CD8-positive, alpha-beta memory T cell (primary cell): ENCODE measurements at places on chromosomes 16 and 17.

GRCh38 chr16:54422159-54422558, 135.6 kb upstream of the IRX3 start:
- no peak for DNase-seq

GRCh38 chr16:49593424-49594040, 219.9 kb downstream of the C16orf78 start:
- DNase-seq, result no peak

DNA sequence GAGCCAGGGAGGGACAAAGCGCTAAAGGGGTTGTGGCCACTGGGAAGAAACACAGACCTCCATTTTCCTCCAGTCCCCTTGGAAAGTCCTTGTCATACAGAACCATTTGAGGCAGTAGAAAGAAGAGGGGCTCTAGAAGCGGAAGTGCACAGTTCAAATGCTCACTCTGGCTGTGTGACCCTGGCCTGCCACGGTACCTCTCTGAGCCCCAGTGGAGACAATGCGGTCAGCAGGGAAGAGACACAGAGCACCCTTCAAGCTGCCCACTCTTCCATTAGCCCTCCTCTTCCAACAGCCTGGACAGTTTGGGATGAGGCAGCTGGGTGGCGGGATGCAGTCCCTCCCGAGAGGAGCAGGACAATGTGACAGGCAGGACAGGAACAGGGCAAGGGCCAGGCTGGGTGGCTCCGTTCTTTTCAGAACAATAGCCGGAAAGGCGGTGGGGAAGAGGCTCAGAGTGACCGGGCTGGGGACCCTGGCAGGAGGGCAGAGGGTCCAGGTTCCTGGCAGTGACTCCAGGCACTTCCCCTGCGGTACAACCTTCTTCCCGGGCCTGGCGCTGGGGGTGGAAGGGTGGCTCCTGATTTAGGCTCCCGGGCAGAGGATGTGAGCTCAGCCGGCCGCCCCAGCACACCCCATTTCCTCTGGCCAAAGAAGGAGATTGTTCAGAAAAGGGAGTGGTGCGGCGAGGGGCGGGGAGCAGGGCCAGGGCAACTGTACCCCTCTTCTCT, 5.6 kb downstream of the CASKIN2 start:
- no peak for DNase-seq

DNA sequence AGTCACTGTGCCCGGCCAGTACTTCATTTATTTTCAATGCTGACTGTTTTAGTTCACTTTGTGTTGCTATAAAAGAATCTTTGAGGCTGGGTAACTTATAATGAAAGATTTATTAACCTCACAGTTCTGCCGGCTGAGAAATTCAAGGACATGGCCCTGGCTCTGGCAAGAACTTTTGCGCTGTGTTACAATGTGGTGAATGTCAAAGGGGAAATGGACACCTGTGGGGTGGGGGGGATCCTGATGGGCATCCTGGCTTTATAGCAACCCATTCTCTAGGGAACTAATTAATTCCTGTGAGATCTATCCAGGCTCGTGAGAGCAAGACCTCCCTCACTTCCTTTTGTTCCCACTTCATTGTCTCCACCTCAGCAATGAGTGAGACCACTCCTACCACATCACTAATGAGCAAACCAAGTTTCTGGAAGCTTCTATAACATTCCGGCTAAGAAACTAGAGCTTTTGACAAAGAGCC, 17.1 kb upstream of the CDH3 start:
- DNase-seq, result no peak

DNA sequence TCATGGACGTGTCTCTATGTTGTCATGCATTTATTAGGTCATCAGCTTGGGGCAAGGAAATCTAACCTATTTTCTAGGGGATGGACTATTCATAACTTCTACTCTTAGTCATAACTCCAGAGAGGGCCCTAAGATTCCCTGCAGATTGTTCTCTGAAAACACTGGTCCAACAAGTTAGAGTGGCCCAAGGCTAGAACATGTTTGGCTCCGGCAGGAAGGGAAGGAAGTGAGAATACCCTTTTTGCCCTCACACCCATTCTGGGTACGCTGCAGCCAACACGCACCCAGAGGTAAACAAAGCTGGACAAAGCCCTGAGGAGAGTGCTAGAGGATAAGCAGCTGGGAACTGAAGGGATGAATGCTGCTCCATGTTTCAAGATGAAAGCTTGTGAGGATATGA, 9.9 kb downstream of the C16orf86 start:
- no peak for DNase-seq

GRCh38 chr16:85543536-85543935, 69.6 kb upstream of the GSE1 start:
- no peak for DNase-seq

DNA sequence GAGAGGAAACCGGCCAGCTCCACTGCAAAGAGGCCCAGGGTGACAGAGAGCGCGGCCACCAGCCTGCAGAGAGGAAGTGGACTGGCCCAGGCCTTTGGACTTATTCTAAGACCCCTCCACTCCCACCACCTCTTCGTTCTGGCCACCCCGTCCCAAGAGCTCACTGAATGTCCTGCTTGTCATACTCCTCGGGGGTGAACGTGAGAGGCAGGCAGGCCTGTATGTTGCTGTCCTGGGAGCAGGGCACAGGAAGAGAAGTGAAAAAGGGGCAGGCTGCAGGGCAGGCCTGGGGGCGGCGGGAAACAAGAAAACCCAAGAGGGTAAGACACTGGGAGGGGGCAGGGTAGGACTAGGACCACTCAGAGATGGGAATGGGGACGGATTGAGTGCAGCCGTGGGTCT, 384 bp downstream of the TMEM107 start:
- no peak for DNase-seq

GRCh38 chr16:886084-886543, 84.7 kb downstream of the LMF1 start:
- DNase-seq, result peak; percentile 41

DNA sequence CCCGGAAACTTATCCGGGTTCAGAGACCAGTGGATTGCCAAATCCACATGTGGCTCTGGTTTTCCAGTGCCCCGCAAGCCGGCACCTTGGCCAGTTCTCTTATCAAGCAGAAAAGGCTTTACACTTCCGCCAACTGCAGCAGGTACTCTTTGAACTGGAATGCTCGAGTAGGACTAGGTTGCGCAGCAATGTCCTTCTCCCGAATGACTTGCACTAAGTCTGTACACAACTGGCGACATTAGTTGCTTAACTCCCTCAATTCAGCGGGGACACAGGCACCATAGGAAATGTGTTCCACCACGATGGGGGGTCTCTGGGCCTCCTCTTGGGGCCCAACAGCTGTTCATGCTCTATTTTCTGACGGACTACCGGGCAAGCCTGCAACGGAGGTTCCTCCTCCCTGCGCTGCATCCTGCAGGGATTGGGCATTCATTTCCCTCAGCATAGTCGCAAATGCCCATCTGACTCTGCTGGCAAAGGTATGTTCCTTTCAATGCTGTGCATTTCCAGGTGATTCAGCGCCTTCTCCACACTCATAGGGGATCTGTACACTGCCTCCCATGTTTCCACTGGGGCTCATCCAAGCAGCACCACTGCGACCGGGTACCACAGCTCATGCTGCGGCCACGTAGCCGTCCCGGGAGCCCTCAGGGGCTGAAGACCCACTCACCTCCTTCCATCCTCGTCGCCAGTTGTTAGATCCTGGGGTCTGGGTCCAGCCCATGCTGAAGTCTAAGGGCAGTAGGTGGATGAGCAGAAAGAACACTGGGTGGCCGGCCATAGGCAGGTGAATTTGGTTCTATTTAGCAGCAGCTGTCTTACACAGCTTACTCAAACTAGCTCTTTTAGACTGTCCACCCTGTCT, 34.2 kb upstream of the APPBP2 start:
- no peak for DNase-seq

DNA sequence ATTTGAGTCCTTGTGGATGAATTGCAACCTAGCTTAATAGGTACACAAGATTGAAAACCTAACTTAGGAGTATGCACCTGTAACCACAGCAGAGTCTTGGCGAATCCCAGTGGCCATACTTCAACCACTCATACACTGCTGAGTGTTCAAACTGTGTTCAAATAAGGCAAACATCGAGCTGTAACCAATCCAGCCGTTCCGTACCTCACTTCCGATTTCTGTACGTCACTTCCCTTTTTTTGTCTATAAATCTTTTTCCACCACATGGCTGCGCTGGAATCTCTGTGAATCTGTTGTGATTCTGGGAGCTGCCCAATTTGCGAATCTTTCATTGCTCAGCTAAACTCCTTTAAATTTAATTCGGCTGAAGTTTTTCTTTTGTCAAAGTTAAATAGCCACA, 190.6 kb downstream of the MAF start:
- DNase-seq, result no peak

GRCh38 chr16:49560004-49560830, 186.6 kb downstream of the C16orf78 start:
- DNase-seq, result no peak

- no peak for DNase-seq
These were observed 9.6 kb upstream of the MINK1 start for GRCh38 chr17:4823373-4824089.

- DNase-seq, result peak; percentile 56
These were observed 3.8 kb upstream of the TAC4 start for GRCh38 chr17:49851387-49852291.

DNA sequence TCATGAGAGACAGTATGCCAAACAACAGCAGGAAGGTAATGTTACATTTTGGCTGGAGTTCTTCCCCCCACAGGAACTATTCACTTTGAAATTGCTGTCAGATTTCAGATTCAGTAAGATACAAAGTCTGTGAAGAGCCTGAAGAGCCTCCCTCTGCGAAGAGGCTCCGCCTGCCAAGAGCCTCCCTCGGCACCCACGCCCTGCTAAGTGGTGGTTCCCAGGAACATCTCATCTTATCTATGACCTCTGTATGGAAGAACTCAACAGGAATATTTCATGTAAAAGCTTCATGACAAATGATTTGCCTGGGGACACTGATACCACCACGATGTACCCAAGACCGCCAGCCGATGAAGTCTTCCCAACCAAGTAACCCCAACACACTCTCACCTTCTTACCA, 3.2 kb downstream of the ZC3H7A start:
- DNase-seq, result no peak

DNA sequence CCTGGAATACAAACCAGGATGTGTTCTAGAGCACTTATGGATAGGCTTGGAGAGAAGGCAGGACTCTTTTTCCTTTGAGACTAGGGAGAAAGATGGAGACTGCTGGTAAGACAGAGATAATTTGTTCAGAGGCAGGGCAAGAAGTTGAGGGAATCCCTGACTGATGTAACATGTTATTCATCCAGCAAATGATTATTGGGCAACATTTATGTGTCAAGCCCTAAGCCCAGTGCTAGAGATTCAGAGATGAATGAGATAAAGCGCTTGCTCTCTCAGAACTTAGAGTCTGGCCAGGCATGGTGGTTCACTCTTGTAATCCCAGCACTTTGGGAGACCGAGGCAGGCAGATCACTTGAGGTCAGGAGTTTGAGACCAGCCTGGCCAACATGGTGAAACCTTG, 47.8 kb upstream of the NUFIP2 start:
- DNase-seq, result no peak

GRCh38 chr17:13418891-13419290, 182.8 kb downstream of the HS3ST3A1 start:
- DNase-seq, result no peak

GRCh38 chr16:11056993-11057649, 112.8 kb downstream of the CLEC16A start:
- DNase-seq, result no peak

- no peak for DNase-seq
These were observed 10.5 kb downstream of the TIMM22 start for GRCh38 chr17:1007310-1008007.

GRCh38 chr17:61247439-61247838, 152.2 kb upstream of the TBX2 start:
- DNase-seq, result no peak

GRCh38 chr17:75326226-75326848, 37.1 kb upstream of the SLC25A19 start:
- no peak for DNase-seq

GRCh38 chr17:80109713-80110446, 8.5 kb downstream of the GAA start:
- DNase-seq, result no peak

DNA sequence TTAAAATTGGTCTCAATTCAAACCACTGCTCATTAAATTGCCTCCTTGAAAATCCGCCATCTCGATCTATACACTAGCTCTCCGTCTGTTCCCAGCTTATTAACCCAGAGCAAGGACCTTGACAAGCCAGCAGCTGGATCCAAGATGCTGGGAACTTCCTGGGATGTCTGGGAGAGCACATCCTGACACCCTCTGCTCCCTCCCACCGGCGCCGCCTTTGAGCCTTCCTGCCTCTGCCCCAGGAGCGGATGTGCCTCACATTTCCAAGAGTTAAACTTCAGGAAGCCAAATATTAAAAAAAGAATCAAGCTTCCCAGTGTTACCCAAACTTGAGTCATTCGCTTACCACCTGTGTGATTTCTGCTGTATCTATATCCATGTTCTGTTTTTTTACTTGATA, 107.9 kb downstream of the HAPSTR1 start:
- no peak for DNase-seq

DNA sequence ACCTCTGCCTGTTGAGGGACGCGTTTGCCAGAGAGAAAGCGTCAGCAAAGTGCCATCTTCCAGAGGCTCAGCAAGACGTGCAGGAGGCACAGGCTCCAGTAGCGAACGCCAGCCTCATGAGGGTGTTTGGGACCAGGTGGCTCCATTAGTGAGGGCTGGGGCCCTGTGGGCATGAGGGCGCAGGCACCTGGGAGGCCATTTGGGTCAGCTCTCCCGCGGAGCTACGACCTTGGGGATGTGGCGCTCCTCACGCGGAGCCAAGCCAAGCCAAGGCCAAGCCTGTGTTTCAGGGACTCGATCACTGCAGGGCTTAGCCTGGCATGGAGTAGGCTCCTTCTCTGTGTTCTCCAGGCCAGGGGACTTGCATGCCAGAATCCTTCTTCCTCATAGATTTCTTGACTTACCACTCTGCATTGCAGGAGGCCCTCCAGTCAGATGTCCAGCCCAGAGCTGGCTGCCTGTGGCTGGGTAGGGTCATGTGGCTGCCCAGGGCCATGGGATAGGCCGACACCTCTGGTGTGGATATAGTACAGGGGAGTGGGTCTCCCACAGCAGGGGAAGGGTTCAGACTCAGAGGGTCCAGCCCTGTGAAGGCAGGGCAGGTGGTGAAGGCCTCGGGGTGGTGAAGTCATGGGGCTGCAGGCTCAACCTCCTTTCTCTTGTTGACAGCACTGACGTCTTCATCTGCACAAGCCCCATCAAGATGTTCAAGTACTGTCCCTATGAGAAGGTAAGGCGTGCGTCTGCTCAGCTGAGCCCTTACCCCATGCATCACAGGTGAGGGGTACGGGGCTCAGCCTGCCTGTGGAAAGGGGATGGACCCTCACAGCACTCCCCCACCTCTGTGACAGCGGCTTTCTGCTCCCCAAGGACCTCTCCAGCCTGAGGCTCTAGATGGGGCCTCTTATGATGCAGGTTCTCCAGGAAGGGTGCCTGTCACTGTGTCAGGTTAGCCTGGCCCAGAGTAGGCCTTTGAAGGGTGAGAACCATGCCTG, 19.6 kb downstream of the NT5M start:
- DNase-seq, result no peak
